ENCODE measurements at places on chromosomes 4 and X.

GRCh38 chr4:180456928-180457327, 1786.3 kb upstream of the TENM3 start:
- no peak for DNase-seq

DNA sequence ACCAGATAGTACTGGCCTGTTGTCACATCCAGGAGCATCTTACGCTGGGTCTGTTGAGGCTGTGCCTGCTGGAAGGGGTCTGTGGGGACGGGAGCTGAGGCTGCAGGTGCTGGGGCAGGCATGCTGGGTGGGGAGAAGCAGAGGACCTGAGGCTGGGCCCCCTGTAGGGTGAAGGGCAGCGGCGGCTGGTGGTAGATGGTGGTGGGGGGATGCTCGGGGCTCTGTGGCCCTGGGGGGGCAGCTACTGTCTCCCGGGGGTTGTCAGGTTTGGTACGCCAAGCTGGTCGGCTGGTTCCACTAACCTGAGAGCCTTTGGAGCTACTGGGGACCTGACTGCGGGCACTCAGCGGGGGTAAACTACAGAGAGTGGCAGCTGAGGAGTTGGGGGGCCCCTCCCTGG, 7.8 kb downstream of the C4orf54 start:
- no peak for DNase-seq

GRCh38 chrX:40392599-40392998, 188.2 kb upstream of the ATP6AP2 start:
- DNase-seq, result no peak

GRCh38 chr4:166341992-166342391, 469.0 kb downstream of the TLL1 start:
- DNase-seq, result no peak

DNA sequence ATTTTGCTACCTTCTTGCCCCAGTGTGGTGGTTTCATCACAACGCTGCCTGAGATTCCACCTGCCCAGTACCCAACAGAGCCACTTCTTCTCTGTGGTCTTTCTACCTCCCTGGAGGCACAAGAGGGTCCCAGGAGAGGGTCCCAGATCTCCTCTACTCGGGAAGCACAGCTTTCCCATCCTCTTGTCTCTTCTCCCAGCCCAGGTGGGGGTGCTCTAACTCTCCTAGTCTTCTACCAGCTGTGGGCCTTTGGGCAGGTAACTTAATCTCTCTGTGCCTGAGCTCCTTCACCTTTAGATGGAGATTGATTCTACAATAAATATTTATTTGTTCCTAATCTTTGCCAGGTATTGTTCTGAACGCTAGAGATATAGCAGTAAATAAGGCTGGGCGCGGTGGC, 1.8 kb upstream of the HPGDS start:
- DNase-seq, result no peak

- no peak for DNase-seq
These were observed 57.0 kb upstream of the RAP1GDS1 start for GRCh38 chr4:98204236-98204553.

All from nephron progenitor cell (in vitro differentiated cells).